HCT116 (cell line): ENCODE measurements at places on chromosomes 2 and 18.

GRCh38 chr2:15732341-15733077, 140.8 kb downstream of the DDX1 start:
- DNase-seq: no peak

GRCh38 chr2:43420389-43420801, 175.4 kb downstream of the THADA start:
- no peak for DNase-seq

DNA sequence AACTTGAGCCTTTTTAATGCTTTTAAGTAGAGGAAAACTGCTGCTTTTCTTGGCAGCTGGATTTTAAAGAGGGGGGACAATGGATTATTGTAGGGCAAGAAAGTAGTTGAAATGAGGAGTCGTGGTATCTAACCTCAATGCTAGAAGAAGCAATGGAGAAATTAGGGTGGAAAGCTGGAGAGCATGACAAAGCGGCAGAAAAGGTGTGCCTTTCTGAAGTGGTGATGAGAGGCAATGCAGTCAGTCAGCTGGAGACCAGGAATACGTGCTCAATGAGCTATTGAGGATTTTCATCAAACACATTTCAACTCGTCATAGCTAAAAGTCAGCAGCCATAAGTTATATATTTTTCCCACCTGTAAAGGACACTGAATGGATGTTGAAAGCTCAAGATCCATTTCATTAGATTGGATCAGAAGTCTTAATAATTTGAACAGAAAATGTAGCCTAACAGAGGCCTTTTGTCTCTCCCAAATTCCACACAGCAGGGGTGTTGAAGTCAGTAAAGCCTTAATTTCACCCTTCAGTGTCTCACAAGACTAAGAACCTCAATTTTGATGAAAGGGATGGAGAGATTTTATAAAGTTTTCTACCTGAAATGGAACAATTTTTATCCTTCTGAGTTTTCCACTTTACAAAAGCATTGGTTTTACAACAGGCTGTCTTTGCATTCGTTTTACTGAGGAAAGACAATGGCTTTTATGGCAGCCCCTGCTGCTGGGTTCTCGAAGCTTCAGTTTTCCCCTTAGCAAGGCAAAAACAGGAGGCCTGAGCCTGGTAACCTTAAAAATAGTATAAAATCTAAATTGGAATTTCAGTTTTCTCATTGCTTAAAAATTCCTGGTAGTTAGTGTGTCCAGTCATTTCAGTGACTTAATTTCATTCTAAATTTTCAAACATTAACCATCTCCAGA, 131.1 kb downstream of the CCDC102B start:
- no peak for DNase-seq

GRCh38 chr18:9722691-9723090, 14.6 kb downstream of the RAB31 start:
- no peak for DNase-seq

GRCh38 chr2:24986372-24986771, 14.6 kb upstream of the DNAJC27 start:
- DNase-seq: no peak

GRCh38 chr2:121293450-121294325, 8.7 kb upstream of the TFCP2L1 start:
- no peak for DNase-seq

GRCh38 chr18:6920099-6920955, 190.8 kb downstream of the ARHGAP28 start:
- no peak for DNase-seq

- no peak for DNase-seq
Observed at GRCh38 chr18:79912409-79912991, 39.0 kb downstream of the SLC66A2 start.

GRCh38 chr18:57328665-57329064, 23.7 kb upstream of the ST8SIA3 start:
- no peak for DNase-seq

GRCh38 chr2:130836501-130837174, at the start of gene ARHGEF4:
ARHGEF4 (plus strand) TSS chr2:130836914; CDS start chr2:130836954, 40 bp downstream.
- peak; percentile 50 for DNase-seq

DNA sequence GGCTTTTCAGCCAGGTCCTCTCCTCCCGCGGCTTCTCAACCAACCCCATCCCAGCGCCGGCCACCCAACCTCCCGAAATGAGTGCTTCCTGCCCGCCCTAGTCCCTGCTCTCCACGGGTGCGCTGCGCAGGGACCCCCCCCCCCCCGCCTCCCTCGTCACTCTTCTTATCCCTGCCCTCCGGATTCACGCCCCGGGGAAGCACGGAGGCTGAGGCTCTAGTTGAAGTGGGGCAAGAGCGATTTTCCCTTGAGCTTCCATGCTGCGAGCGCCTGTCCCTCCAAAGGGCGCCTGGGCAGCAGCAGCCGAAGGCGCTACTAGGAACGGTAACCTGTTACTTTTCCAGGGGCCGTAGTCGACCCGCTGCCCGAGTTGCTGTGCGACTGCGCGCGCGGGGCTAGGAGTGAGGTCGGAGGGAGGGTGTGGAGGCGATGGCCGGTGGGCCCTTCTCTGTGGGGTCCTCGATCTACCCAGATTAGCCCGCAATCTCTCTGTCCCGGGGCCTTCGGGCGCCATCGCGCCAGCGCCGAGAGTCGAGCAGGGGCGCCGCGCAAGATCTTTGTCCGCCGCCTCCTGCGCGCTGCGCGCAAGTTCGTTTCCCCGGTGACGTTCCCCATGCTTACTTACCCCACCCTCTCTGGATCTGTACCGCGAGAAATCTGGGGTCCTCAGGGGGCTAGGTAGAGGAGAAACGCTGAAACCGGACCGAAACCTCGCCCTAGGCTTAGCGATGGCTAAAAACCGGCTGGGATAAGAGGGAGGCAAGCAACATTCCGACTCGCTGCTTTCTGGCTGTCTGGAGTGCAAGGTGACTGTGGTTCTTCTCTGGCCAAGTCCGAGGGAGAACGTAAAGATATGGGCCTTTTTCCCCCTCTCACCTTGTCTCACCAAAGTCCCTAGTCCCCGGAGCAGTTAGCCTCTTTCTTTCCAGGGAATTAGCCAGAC, 677 bp downstream of the GAD1 start:
- no peak for DNase-seq

DNA sequence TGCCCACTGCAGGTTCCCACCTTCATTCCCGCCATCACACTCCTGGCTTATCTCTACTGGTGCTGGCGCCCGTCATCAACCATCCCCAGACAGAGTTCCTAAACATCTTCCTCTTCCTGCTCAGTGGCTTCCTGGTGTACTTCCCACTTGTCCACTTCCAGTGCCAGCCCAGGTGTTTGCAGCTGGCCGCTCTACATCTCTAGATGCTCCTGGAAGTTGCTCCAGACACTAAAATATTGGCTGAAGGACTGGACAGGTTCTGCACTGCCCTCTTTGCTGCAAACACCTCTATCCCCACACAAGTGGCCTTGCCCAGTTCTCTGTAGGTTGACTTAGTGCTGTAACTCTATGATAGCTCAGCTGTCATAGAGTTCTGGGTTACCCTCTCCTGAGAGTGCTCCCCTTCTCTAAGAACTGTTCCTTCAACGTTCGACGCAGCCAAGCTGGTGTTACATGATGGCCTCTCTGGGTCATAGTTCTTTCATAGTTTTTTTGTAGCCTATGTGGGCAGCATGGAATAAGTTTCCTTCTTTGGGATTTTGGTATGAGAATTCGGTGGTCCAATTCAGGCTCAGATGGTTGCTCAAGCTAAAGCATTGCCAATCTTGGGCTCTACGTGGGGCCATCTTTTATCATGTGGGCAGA, 45.8 kb upstream of the PUM2 start:
- no peak for DNase-seq

- DNase-seq: peak; percentile 15
Observed at GRCh38 chr2:26840937-26841610, 6.9 kb upstream of the DPYSL5 start.

DNA sequence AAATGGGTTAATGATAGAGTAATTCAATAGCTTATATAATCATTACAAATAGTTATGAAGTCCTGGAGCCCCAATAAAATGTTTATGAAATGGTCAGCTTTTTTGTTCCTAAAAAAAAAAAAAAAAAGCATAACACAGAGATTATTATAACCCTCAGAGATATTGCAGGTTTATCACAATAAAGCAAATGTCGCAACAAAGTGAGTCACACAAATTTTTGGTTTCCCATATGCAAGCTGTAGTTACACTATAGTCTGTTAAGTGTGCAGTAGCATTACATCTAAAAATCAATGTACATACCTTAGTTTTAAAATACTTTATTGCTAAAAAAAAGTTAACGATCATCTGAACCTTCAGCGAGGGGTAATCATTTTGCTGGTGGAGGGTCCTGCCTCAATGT, 20.0 kb downstream of the WDFY1 start:
- no peak for DNase-seq

- no peak for DNase-seq
Observed at GRCh38 chr18:45151645-45152044, 463.6 kb upstream of the SLC14A2 start.

GRCh38 chr18:39699340-39699964, 2133.9 kb upstream of the CELF4 start:
- no peak for DNase-seq

DNA sequence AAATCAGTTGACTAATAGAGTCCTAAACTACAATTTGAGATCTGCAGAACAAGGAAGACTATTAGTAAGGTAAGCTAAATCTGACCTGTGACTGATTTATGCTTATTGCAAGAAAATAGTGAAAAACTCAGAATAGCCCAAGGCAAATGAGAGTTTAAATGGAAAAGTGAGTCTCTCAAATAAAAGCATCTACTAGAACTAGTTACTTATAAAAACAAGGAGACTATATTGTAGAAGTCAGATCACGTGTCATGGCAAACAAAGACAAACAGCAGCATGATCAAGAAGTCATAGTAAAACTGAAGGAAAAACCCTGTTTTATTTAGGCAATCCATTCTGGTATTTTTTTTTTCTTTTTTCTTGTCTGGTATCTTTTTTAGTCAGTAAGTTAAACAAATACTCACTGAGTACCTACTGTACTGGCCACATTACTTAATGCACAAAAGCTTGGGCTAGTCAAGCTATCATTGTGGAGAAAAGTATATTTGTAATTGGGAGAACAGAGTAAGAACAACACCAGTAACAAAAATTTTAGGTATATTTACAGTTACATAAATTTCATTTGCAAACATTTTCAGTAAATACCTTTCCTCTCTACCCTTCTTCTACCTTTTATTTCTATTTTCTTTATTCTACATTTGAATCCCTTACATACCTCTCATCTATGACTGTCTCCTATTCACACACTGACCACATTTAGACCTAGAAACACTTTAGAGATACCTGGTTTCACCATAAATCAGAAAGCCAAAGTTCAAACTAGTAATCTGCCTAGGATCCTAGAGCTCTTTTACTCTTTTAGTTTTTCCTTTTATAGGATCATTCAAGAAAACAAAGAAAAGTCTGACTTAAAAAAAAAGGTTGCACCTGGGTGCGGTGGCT, 23.7 kb downstream of the CCDC88A start:
- no peak for DNase-seq

DNA sequence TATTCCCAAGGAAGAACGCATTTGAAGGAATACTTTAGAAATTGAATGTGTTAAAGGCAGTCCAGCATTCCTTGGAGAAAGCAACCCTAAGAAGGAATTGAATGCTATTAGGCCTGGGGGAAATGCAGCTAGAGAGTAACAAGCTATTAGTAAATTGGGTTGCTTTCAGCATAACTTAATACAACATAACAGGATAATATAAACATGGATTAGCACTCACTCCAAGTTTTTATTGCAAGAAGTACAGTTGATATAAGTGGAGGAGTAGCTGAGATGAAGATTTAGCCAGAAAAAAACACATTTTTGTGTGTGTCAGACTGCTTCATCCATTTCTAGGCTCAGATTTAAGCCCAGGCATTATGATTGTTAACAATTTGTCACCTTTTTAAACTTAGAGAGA, 314.6 kb downstream of the MEIS1 start:
- DNase-seq: no peak

DNA sequence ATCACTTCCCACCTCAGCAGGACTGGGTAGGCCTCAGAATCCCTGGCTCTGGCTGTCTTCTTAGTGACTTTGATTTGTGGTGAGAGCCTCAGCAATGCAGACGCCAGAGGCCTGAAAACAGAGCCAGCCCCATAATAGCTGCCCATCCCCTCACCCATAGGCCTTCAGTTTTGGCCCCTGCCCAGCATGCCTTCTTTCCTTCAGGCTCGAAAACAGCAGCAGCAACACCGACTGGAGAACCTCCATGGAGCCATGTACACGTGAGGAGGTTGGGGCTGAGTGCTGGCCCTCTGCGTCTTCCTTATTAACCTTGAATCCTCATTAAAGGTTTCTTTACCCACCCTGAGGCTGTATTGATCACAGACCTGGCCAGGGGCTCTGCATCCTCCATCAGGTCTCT, 1.7 kb downstream of the RNF181 start:
- DNase-seq: no peak

GRCh38 chr2:52034706-52035105, 1002.8 kb upstream of the NRXN1 start:
- DNase-seq: no peak

DNA sequence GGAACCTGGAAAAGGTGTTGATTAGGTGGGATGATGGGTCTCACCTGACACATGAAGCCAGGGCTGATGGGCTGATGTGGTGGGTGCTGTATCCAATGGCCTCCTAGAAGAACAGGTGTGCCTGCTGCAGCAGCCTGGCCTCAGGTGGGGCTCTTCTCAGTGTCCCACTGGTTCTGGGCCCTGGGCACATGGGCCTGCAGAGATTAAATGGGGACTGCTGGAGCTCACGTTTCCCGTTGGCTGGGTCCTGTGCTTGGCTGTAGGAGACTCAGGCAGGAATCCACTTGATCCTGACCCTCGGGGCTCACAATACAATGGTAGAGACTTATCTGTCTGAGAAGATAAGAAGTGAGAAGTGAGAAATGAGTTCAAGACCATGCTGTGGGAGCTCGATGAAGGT, 170.9 kb downstream of the KCNS3 start:
- DNase-seq: no peak

DNA sequence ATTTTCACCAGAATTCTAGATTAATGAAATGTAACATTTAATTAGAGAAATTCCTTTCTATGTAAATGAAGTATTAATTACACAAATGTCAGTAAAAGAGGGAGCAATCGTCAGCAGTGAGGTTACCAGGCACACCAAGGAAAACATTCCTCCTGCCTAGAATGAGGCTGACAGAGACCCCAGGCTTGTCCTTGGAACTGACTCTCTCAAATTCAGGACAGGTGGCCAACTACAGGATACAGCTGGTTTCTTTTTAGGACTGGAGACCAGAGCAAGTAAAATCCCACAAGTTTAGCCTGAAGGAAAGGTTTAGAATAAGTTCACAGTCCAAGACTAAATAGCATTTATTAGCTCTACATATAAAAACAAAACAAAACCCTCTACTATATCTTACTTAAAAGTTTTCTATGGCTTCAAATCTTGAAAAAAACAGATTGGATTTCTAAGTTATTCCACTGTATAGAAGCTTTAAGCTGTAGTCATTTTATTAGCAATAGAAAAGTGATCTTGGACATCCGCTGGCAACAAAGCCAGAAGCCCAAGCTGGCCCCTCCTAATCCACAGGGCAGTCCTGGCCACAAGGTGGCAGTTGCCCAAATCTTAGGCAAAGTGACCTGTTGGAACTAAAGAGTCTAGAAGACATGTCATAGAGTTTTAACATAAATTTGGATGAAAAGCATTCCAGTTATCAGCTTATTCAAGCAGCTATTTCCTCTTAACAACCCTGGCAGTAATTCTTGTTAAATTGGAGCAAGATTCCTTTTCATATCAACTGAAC, 81.0 kb downstream of the SP3 start:
- DNase-seq: peak; percentile 47

- DNase-seq: no peak
Observed at GRCh38 chr18:40866013-40866645, 1088.9 kb upstream of the PIK3C3 start.
